Activated CD4-positive, alpha-beta T cell treated with anti-CD3 and anti-CD28 coated beads for 4 hours (primary cell): ENCODE measurements at places on chromosomes 3 and 15.

DNA sequence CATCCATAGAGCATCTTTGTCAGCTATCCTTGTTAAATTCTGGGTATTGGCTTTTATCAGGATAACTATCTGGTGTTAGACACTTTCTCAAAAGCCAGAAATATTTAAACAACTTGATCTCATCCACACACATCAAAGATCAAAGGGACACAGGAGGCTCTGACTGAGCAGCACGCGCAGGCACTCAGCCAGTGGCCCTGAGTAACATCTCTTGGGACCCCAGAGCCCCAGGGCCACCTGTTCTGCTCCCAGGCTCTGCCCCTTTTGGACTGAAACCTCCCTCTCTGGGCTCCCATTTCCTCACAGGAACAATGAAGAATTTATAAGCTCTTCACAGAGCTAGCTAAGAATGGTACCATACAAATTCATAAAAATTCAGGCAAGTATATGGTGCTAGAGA, 16.1 kb downstream of the ATP10A start:
- no peak for DNase-seq

- DNase-seq: no peak
Observed at GRCh38 chr3:165827883-165828282, 9.3 kb downstream of the BCHE start.

DNA sequence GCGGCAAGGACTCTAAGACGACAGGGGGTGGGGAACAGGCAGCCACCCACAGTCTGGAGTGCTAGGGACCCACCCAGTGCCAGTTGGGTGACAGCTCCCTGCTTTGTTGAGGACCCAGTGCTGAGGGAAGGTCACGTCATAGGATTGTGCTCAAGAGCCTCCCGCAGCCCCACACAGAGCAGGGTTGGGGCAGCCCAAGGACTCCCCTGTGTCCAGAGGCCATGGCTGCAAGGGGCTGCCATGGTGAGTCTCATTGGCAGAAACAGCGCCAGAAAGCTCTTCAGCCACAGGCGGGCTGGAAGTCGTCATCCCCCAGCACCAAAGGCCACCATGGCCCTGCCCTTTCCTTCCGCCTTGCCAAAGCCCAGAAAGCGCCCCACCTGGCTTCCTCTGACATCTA, 37.0 kb upstream of the PLXNA1 start:
- DNase-seq: no peak

DNA sequence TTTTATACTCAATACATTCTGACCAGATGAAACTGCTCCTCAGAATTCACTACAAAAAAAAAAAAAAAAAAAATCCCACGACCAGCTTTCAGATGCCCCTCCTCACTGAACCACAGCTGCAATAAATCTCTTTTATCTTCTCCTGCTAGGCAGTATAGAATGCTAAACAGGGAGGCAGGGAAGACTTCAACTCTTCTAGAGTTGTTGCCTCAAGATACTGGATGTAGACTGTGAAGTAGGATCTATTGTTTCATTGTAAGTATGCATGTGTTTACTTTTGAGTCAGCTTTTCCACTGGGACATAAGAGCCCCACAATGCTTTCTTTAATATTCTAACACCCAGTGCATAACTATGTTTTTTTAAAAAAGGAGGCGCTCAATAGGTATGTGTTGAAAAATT, 401.4 kb downstream of the TBL1XR1 start:
- DNase-seq: no peak

DNA sequence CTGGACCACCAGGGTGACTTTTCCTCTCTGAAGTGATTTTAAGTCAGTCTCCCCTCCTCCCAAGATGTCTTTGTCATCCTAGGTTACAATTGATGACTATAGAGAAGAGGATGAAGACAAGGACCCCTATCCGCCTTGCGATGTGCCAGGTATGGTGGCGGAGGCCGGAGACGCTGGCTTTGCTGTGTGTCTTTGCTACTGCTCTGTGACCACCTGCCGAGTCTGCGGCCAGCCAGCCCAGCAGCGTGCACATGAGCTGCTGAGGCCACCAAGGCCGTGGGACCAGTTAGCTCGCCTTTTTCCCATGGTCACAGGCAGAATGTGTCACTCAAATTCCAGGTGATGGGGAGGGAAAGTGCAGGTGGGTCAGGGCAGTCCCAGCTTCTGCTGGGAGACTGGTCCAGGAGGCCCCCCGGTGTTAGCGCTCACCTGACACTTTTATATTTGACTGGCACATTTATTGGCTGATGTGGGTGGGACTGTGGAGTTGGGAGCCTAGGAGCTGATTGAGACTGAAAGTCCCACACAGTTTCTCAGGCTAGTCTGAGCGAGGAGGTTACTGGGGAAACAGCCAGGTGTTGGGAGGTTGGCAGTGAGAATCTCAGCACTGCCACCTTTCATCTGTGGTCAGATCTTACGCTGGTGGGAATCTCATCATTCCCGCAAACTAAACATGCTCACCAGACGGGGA, 114.1 kb downstream of the CHDH start:
- DNase-seq: no peak

DNA sequence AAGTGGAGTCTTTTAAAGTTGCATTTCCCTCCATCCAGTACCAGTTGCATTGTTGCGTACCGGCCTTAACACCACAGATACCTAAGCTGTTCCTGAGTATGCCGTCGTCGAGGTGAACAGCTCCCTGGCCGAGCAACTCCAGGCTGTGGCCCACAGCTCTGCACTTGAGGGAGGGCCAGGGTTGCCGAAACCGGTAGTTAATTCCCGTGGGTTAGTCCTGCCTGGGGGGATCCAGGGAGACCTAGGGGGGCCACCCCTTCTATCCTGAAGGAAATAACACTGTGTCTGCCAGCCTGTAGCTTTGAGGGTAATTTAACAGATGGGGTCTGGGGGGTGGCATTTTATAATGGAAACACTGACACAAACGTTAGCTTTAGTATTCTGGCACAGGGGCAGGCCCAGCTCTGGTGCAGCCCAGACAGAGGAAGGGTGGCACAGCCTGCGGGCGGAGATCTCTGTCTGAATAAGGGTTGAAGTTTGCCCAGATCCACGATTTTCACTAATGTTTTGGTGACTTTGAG, 60.8 kb downstream of the RGMA start:
- no peak for DNase-seq

- DNase-seq: no peak
Observed at GRCh38 chr3:47379411-47379899, 1.4 kb upstream of the PTPN23 start.

DNA sequence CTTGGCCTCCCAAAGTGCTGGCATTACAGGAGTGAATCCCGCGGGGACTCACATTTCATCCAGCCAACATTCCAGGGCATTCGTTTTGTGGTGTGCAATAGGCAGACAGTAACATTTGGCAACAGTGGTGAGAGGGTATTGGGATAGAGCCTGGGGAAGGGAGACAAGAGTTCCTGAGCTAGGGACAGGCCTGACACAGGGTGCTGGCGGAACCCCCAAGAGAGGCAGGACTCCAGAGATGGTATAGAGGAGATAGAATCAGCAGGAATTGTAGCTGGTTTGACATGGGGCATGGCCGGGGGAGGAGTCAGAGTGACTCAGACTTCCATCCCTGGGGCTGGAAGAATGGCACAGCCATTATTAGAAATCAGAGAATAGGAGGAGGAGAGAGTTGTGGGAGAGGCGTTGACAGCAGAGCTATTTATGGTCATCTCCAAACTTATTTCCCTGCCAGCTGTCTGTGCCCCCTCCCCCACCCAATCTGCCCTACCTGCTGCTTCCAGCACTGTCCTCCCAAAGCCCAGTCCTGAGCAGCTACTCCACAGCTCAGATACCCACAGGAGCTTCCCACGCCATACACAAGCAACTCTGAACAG, 4.4 kb upstream of the IDH2 start:
- DNase-seq: no peak

GRCh38 chr3:188082450-188082849, 71.5 kb upstream of the LPP start:
- DNase-seq: no peak

DNA sequence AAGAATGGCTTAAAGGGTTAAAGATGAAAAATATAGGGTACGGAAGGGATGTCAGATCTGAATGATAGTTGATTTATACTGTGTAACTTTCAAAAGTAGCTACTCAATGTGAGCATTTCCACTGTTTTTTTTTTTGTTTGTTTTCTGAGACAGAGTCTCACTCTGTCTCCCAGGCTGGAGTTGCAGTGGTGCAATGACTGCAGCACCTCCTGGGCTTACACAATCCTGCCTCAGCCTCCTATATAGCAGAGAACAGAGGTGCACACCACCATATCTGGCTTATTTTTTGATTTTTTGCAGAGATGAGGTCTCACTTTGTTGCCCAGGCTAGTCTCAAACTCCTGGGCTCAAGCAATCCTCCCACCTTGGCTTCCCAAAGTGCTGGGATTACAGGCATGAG, 9.9 kb upstream of the PXK start:
- no peak for DNase-seq

- DNase-seq: no peak
Observed at GRCh38 chr3:108472001-108472591, 38.3 kb downstream of the MYH15 start.

DNA sequence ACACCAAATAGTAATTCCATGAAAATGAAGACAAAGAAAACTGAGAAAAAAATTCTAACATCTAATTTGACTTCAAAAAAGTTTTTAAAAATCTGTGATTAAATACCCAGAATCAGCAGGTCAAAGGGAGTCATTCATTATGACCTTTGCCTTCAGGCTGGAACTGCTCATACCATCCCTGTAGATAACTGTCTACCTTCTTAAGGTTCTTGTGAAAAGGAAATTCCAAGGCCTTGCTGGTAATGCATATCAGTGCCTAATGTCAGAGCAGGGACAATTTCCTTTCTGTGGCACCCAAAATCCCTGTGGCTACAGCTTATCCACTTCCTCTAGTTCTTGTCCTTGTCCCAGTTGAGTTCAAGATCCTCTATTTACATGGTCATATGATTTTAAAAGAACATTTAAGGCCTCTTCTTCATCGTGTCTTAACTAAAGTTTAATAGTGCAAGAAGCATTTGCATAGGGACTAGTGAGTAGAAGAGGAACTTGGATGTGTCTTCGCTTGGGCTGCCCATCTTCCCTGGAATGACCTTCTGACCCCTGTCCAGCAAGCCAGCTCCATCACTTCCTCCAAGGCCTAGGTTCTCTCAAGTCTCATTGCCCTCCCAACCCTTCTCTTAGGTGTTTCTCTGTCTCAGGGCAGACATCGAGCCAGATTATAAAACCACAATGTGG, 8.7 kb upstream of the PLCL2 start:
- DNase-seq: no peak
